ENCODE measurements at places on chromosomes 2 and 18.

DNA sequence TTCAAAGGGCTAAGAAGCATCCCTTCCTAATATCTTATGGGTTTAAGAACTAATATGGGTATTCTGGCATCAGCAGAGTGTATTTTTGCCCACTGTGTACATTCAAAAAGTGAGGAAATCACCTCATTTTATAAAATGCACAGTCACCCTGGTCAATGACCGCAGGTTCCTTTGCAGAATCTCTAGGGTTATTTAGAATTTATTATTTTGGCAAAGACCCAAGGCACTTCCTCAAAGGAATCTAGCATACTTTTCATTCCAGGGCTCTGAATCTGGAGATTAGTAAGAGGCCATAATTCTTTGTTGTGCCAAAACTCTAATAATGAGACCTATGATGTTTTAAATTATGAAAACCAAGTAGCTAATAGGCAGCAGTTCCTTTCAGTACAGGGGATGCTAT lies 27.2 kb upstream of the CDH2 start:
- DNase-seq, result no peak

- DNase-seq, result no peak
These were observed 91.4 kb upstream of the ASAP2 start for GRCh38 chr2:9115229-9115628.

GRCh38 chr2:169260246-169260645 lies 102.1 kb downstream of the LRP2 start:
- no peak for DNase-seq

DNA sequence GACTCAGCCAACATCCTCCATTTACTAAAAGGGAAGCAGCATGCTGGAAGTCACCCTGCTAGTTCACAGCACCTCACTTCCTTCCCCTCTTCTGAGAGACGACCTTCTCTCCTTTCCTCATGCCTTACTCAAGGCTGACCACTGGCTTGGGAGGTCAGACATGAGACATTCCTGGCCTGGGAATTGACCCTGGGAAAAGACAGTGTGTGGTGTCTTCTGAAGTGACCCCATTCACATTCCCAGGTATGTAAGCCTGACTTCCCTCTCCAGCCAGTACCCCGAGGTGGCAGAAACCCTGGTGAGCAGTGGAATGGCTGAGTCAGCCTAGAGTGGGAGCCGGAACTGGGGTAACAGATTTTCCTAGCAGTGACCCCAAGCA lies 92.4 kb downstream of the PLB1 start:
- DNase-seq, result no peak

GRCh38 chr2:12506846-12507245 lies 209.9 kb upstream of the TRIB2 start:
- DNase-seq, result no peak

GRCh38 chr2:110105608-110106467 lies 9.8 kb downstream of the MALL start:
- no peak for DNase-seq

DNA sequence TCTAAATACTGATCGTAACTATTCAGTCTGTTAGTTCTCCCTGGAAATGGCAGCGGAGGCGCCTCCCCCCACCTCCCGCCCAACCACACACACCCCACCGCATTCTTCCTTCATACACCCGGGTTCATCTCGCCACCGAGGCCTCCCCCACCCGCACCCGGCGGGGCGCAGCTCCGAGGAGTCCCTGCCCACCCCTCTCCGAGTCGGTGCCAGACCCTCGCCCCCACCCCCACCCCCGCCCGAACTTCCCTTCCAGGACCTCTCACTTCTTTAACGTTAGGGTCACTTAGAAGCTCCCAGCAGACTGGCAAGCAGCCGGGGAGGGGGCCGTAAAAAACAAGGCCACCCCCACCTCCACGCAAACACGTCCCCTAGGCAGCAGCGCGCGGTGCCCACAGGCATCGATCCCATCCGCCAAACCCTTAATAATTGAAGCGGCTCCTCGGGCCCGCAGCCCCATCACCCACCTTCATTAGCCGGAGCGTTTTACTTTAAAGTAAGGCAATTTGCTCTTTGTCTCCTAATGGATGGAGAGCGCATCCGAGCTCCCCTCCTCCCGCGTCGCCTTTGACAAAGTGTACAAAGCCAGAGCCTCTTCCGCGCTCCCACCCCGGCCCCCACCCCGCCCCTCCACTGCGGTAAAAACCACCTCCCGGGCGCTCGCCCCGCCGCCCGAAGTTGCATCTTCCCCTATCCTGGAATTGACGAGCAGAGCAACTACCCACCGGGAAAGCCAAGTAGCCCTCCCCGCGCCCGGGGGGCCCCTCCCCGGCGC lies 624 bp downstream of the ZNF516 start:
- DNase-seq, result no peak

- no peak for DNase-seq
These were observed 19.0 kb upstream of the IGFBP5 start for GRCh38 chr2:216714376-216714775.

DNA sequence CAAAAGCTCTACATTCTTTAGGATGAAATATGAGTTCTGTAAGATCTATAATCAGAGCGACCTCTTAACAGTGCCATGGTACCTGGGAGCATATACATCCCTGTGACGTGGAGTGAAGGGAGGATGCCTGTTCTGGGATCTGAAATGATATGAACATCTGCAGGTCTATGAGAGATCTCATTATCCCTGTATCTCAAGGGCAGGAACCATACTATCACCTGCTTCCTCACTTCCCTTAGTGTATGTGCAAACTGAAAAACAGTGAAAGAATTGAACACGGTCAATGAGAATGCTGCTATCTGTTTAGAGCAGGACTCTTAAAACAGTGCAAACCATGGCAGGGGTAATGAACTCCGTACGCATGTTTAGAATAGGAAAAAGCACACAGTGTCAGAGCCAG lies 364.0 kb downstream of the LPIN1 start:
- no peak for DNase-seq

DNA sequence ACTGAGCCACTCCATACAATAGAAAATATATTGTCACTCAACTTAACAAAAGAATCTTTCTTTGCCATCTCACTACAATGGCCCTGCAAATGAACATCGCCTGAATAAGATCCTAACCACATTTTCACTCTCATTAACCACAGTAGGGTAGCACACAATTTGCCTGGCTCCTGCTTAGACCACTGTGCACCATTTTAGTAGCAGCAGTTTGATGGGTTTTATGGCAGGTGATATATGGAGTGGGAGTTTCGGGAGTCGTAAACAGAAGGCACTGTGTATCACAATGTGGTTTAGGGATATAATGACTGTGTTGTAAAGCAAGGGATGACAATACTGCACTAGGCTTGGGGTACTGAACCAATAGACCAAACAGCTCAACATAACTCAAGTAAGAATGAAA lies 617.4 kb downstream of the BCL11A start:
- DNase-seq, result no peak

DNA sequence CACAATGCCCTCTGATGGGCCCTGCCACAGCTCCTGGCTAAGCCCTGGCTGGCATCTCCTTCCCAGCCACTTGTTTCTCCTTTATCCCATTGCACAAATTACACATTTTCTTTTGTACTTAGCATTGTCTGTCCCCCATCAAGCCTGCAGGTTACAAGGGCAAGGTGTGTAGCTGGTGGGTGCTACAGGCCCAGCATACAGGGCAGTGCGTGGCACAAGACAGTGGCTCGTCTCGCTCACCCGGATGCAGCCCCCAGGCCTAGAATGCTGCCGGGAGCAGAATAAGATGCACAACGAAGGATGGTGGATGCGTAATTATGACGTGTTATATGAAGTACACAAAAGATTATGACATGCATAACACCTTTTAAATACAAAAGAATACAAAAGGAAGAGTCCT lies 87.6 kb downstream of the EIPR1 start:
- DNase-seq, result no peak

- DNase-seq, result no peak
These were observed 131.5 kb downstream of the PPP1R1C start for GRCh38 chr2:182117196-182117595.
